ENCODE measurements at places on chromosomes 7 and 10. TPM values are rescaled to one million over a fixed set of nuclear protein-coding genes. Genes with fewer than 3 reads are reported as not detected.

Gene ERVW-1
- not detected for total RNA-seq

Gene ZWINT
- total RNA-seq, result 33.6 TPM

Gene GCK
- 0.25 TPM for total RNA-seq

Gene C10orf105
- under 0.01 TPM for total RNA-seq

Gene ZNF680
- total RNA-seq, result 9.0 TPM

Gene THNSL1
- 3.6 TPM for total RNA-seq

Gene FAM20C
- total RNA-seq, result 93.0 TPM

Gene ANKRD1
- total RNA-seq, result 2.2 TPM

Gene CEP55
- 32.0 TPM for total RNA-seq

Gene GLUD1
- 369 TPM for total RNA-seq

Gene GARS1
- total RNA-seq, result 164 TPM

Gene STARD3NL
- total RNA-seq, result 78.2 TPM

Gene FAM241B
- 0.19 TPM for total RNA-seq

Gene C10orf143
- total RNA-seq, result 0.93 TPM

Gene GIMAP6
- 5.4 TPM for total RNA-seq

Gene CYP3A4
- total RNA-seq, result not detected

Gene KAZALD1
- total RNA-seq, result 78.5 TPM

Gene C10orf90
- 0.13 TPM for total RNA-seq

Gene MMP21
- total RNA-seq, result not detected

Gene HK1
- total RNA-seq, result 301 TPM

Gene CTNNA3
- 0.13 TPM for total RNA-seq

Gene MALRD1
- 0.66 TPM for total RNA-seq

Gene PRF1
- not detected for total RNA-seq

Gene NFE2L3
- total RNA-seq, result 0.31 TPM

Measured in aortic smooth muscle cell (primary cell).